RPMI7951 (cell line): ENCODE measurements at places on chromosomes 2 and 18. TPM values are rescaled to one million over a fixed set of nuclear protein-coding genes. Genes with fewer than 3 reads are reported as not detected.
A peak's percentile ranks its signal among the peaks of the same experiment; 100 is the strongest.

DNA sequence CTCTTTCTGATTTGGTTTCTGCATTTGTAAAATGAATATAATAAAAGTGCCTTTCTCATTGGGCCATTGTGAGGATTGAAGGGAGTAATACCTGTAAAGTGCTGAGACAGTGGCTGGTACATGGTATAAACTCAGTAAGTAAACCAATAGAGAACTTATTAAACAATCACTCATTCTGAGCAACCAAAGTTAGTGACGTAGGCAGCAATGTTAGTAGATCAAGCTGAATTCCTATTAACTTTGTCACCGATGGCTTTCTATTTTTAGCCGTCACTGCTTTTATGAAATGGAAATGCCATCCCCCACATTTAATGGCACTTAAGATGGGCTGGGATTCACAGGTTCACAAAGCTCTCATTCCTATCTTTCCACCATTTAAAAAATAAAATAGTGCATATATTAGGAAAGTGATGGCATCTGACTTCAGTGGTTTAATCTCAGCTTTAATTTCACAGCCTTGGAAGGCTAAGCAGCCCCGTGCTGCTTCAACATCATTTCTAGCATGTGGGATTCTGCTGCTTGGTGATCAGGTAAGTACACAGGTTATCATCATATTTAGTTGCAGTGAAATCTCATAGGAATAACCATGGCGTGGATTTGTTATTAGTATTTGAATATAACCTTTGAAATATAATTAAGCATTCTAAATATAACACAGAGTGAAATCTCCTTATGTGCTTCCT lies 17.6 kb upstream of the PPP4R1 start:
- DNase-seq = peak; percentile 78

DNA sequence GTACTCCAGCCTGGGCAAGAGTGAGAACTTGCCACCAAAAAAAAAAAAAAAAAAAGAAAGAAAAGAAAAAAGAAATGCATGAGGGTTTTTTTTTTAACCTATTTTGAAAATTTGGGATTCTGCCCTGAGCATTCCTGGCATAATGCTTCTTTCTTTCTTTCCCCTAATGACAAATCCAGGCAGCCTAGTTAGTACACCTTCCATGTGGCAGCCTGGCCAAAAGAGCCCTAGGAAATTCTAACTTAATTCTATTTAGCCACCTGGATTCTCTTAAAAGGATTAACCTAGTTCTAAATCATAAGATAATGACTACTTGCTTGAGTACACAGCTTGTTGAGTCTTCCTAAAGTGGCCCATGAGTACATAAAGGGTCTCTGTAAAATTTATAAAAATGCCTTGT lies 160.1 kb downstream of the THADA start:
- no peak for DNase-seq

DNA sequence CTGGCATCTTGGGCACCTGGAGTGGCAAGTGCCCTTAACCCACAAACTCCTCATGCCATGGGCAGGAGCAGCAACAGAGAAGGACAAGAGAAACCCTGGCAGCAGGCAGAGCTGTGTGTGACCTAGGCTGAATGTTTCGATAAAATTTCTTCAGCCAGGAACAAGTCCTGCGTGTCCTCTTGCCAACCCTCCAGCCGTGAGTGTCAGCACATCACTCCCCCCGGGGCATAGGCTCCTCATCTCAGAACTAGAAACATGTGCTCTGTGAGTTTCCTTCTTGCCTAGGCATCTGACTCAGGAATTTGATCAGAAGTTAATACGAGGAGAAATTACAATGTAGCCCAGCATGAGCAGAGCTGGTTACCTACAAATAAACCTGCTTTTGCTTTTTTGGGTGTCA lies 2.2 kb downstream of the ABCG8 start:
- peak; percentile 35 for DNase-seq

DNA sequence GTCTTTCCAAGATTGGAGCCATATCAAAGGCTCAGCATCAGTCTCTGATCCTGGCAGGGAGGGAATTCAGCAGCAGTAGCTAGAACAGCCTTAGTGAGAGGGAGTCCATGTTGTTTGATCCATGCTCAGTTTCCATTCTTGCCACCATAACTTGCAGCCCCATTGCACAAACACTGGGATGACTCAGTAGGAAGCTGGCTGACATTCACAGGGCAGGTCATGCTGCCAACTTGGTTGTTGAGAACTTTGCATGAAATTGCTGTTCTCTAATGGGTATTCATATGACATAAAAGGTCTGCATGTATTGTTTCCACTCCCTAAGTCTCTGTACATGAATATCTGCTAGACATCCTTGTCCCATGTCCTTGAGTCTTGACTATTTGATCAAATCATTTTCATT lies 29.9 kb upstream of the STAT4 start:
- DNase-seq = peak; percentile 73

The CHRNG gene
- total RNA-seq = not detected in 2 replicates
